ENCODE measurements at places on chromosomes 12 and 14. TPM values are rescaled to one million over a fixed set of nuclear protein-coding genes. Genes with fewer than 3 reads are reported as not detected.

Gene KLHL33
- total RNA-seq: not detected

DNA sequence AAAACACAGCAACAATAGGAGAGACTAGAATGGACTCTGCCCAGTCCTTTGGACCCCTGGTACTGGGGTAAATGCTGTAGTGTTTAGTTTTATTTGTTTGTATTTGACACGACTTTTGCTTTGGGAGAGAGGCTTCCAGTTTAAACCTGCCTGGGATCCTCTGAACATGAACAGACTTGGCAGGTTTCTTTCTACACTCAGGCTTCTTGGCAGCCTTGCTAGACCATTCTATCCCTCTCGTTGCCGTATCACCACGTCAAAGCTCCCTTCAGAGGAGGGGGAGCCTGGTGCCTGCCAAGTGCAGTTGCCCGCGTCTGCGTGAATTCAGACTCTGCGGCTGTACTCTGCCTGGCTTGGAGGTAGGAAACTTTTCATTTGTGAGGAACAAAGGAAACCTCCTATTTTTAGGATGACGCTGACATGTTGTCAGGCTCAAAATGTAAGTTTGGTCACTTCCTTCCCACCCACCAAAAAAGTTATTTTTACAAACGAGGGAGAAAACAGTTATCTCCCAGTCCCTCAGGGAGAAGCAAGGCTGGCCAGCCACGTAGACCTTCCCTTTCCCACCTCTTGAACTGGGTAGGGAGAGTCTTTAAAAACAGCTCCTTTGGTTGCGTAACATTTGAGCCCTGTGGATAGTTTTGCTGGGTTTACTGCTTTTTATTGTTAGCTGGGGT is 25.9 kb downstream of the CD9 start:
- H3K36me3 ChIP-seq: peaks cover 11% of the 10 kb centered on the region
- no peaks in the 10 kb centered on the region for H3K27me3 ChIP-seq
- DNase-seq: no peak
- no peaks in the 10 kb centered on the region for H3K4me1 ChIP-seq

DNA sequence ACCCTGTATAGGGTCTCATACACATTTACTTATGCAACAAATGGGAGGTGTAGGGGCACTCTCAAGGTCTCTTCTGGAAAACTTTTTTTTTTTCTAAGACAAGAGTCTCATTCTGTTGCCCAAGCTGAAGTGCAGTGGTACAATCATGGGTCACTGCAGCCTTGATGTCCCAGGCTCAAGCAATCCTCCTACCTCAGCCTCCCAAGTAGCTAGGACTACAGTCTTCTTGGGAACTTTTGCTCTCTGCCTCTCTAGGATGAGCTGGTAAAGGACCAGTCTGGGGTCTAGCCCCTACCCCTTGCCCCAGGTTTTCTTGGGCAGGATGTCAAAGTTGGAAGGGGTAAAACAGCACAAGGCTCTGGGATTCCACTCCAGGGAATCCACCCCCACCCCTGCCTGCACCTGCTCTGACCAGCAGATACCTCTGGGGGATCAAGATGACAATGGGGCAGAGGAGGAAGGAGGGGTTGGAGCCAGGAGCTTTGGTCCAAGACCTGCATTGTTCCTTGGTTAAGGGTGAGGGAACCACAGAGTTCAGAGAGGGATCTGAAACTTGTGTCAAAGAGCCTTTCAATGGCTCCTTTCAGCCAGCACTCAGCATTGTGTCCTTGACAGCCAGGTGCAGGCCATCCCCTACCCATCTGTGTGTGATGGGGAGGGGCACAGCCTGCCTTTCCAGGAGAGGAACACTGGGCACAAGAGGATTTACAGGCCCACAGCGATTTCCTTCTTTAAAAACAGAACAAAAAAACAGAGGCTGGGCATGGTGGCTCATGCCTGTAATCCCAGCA is 12.2 kb downstream of the CTDSP2 start:
- DNase-seq: no peak
- no peak overlapping the region for H3K27ac ChIP-seq
- peaks cover 3% of the 10 kb centered on the region for H3K36me3 ChIP-seq
- no peak overlapping the region for H3K4me3 ChIP-seq

DNA sequence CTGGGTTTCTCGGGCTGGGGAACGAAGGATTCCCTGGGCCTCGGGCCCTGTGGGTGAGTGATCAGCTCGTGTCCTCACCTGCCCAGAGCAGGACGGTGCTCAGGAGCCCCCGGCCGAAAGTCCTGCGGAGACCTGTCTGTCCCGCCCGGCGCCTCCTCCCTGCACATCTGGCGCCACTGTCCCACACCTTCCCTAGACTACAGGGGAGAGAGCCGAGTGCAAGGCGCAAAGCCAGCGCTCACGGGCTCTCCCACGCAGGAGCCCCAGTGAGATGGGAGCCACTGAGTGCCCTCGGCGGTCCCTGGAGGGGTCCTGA is 13.1 kb upstream of the TEX22 start:
- H3K4me3 ChIP-seq: no peak overlapping the region
- H3K27me3 ChIP-seq: no peaks in the 10 kb centered on the region
- H3K27ac ChIP-seq: no peak overlapping the region
- H3K36me3 ChIP-seq: peaks cover 30% of the 10 kb centered on the region
- no peaks in the 10 kb centered on the region for H3K4me1 ChIP-seq

DNA sequence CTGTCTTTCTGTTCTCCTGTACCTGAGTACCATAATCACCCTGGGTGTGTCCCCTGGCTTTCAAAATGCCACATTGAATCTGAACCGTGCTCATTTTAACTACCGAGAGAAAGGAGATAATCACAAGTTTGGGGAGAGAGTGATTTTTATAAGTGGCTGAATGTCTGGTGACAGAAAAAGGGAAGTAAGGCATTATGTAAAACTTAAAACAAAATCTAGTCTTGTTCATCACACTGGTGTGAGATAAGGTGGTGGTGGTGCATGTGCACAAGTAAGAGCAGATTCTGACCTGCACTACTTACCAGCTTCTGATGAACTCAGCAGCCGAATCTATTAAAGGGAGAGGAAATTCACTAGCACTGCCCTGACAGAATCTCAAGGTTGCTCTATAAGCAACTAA is 56.3 kb downstream of the SPPL3 start:
- DNase-seq: no peak
- no peaks in the 10 kb centered on the region for H3K36me3 ChIP-seq
- H3K27ac ChIP-seq: no peak overlapping the region
- H3K27me3 ChIP-seq: no peaks in the 10 kb centered on the region
- H3K4me3 ChIP-seq: no peak overlapping the region

DNA sequence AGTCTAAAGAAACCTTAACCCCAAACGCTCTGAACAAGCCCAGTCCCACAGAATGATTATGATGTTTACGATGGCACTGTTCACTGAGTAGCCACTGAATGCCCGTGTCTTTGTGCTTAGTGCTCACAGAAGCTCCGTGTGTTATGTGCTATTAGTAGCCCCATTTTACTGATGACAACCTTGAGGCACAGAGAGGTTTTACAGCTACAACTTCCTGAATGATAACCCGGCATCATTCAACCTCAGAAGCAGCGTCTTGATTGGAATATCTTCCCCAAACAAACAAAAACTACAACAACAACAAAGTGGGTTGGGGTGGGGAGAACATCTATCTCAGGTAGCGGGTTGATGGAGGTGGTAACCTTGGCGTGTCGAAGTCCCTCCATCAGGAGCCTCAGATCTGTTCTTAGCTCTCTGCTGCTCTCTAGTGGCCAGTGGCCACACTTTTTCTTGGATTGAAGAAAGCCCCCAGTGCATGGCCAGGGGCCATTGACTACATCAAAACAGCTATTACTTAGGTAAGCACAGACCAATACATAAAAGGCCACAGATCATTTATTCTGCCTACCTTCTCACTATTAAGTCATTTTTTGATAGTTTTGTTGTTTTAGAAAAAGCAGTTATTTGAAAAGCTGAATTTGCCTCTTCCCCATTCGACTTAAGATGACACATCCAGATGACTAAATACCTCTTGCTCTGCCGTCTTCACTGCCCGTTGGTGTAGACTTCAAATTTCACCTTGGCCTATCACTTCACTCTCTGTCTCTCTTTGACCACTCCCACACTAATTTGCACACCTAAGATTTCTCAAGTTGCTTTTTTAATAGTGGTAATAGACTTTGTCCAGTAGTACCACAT is 376.9 kb downstream of the GALC start:
- no peaks in the 10 kb centered on the region for H3K36me3 ChIP-seq

GRCh38 chr14:64971491-64971942 is 619 bp downstream of the RAB15 start:
- no peak for DNase-seq
- H3K36me3 ChIP-seq: no peaks in the 10 kb centered on the region
- H3K4me3 ChIP-seq: peak overlapping the region; percentile 72

DNA sequence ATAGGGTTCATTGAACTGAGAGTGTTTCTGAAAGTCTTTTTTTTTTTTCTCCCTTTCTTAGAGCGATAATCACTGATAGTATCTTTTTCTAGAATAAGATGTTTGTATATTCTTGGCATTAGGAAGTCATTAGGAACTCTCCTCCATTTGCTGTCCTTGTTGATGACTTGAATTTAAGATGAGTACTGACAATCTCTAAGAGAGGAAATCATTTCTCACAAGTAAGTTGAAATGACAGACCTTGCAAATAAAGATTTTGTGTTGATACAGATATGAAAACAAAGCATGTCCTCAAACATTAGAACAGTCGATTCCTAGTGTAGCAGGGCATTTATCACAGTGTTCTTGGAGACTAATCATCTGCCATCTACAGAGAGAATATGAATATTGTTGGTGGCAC is 458.4 kb upstream of the SYT1 start:
- peaks cover 18% of the 10 kb centered on the region for H3K4me1 ChIP-seq
- H3K27me3 ChIP-seq: no peaks in the 10 kb centered on the region
- no peak overlapping the region for H3K27ac ChIP-seq
- DNase-seq: no peak
- no peaks in the 10 kb centered on the region for H3K36me3 ChIP-seq
- H3K4me3 ChIP-seq: no peak overlapping the region

Gene CCDC77
- 29.3 TPM for total RNA-seq

- H3K27me3 ChIP-seq: no peaks in the 10 kb centered on the region
- no peak overlapping the region for H3K27ac ChIP-seq
- peaks cover 2% of the 10 kb centered on the region for H3K4me1 ChIP-seq
Measured at GRCh38 chr12:1947081-1947480, 28.6 kb upstream of the CACNA2D4 start.

GRCh38 chr12:27981874-27982273 is 9.3 kb upstream of the PTHLH start:
- H3K36me3 ChIP-seq: no peaks in the 10 kb centered on the region
- H3K4me3 ChIP-seq: no peak overlapping the region
- peaks cover 5% of the 10 kb centered on the region for H3K27me3 ChIP-seq
- no peak overlapping the region for H3K27ac ChIP-seq
- DNase-seq: no peak

DNA sequence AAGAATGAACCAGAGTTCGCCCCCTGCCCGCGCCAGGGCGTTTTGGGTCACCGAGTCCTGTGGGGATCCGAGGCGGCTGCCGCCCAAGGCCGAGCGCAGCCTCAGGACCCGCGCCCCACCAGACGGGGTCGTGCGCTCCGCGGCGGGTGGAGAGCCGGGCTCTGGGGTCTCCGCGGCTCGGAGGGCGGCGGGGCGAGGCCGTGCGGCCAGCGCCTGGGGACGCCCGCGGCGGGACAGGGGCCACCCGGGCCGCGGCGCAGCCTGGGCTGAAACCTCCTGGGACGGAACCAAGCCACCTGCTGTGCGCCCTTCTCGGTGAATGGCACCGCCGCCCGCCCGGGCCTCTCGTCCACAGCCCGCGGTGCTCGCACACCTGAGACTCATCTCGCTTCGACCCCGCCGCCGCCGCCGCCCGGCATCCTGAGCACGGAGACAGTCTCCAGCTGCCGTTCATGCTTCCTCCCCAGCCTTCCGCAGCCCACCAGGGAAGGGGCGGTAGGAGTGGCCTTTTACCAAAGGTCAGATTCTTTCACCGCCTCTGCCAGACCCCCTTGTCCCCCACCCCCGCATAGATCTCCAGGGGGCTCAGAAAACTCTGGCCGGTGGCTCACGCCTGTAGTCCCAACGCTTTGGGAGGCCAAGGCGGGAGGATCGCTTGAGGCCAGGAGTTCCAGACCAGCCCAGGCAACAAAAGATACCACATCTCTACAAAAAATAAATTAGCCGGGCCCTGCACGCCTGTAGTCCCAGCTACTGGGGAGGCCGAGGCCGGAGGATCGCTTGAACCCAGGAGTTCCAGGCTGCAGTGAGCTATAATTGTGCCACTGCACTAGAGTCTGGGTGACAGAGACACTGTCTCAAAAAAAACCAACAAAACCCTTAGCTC is 901 bp downstream of the B3GNT4 start:
- peak overlapping the region; percentile 74 for H3K4me3 ChIP-seq
- H3K27ac ChIP-seq: no peak overlapping the region
- peaks cover 21% of the 10 kb centered on the region for H3K36me3 ChIP-seq
- no peak for DNase-seq

GRCh38 chr12:24996820-24997219 is 47.9 kb upstream of the BCAT1 start:
- H3K36me3 ChIP-seq: no peaks in the 10 kb centered on the region
- DNase-seq: no peak
- no peaks in the 10 kb centered on the region for H3K27me3 ChIP-seq
- H3K4me1 ChIP-seq: no peaks in the 10 kb centered on the region
- no peak overlapping the region for H3K4me3 ChIP-seq

Gene C12orf54
- not detected for total RNA-seq

Gene PRB2
- not detected for total RNA-seq

All from H1 (cell line).